ENCODE measurements at places on chromosomes 5 and 9. TPM values are rescaled to one million over a fixed set of nuclear protein-coding genes. Genes with fewer than 3 reads are reported as not detected.

Gene HRH2
- 20.0 TPM for total RNA-seq

Gene GRAMD2B
- 20.8 TPM for total RNA-seq

Gene EPB41L4A
- 28.5 TPM for total RNA-seq

Gene PRSS3
- not detected for total RNA-seq

Gene CD180
- 1.6 TPM for total RNA-seq

Gene CDX1
- not detected for total RNA-seq

Gene ADRB2
- total RNA-seq: 3.3 TPM

Gene PCDHGC3
- total RNA-seq: 39.1 TPM

Gene GALNT12
- 1.1 TPM for total RNA-seq

Gene KCNN2
- 16.8 TPM for total RNA-seq

Gene TENT4A
- total RNA-seq: 14.8 TPM

- DNase-seq: no peak
These were observed 14.6 kb upstream of the PPP2CA start for GRCh38 chr5:134240421-134240962.

- no peak for DNase-seq
These were observed 1817.5 kb upstream of the NUDT12 start for GRCh38 chr5:105380126-105380525.

DNA sequence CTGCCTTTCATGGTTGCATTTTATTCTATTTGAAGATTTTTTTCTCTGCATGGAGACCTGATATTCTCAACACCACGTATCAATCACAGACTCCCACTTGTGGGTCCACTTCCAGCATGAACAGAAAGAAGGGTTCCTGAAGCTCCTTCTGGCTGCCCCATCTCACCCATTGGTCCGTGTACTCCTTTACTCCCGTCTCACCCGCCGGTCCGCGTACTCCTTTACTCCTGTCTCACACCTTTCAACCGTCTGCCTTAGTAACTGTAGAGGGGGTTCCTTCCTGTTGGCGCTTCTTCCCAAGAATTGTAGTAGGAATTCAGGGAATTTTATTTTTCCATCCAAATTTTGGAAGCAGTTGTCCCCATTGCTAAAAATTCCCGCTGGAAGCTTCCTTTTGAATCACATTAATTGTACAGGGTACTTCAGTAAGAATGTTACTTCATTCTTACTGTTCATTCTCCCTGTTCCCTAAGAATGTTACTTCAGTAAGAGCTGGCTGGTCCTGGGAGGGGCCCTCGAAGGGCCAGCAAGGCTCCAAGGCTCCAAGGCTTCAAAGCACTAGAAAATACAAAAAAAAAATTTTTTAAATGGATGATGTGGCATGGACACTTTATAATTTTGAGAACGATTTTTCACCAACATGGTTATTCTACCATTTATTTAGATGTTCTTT is 3.9 kb upstream of the LPCAT1 start:
- no peak for DNase-seq

DNA sequence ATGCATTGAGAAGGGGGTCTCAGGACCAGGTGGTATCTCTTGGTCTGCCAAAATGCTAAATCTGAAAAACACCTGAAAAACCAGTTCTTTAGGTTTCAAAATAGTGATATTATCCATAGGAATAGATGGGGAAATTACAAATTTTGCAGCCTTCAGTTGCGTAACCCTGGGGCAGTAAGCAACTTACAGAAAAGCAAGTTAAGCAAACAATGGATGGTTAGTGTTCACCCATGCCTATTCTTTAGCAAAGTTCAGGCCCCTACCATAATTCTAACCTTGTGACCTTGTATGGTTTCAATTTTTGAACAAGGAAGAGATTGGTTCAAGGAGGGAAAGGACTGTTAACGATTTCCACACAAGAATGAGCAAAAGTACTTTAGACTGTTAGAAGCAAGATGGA is 24.5 kb downstream of the GLRX start:
- DNase-seq: no peak

DNA sequence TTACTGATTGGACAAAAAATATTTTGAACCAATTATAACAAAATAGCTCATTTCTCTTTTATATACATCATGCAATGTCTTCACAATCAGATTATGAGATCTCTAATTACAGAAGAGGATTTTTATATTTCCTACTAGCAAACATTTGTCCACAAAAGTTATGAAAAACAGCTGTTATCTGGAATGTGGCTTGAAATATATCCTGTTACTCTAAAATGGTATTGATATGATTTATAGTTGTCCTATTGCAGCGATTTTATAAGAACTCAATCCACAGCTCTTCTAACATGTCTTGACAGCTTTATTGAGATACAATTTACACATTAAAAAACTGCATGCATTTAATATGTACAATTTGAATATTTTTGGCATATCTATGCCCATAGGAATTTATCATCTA is 779.9 kb upstream of the ACO1 start:
- no peak for DNase-seq

DNA sequence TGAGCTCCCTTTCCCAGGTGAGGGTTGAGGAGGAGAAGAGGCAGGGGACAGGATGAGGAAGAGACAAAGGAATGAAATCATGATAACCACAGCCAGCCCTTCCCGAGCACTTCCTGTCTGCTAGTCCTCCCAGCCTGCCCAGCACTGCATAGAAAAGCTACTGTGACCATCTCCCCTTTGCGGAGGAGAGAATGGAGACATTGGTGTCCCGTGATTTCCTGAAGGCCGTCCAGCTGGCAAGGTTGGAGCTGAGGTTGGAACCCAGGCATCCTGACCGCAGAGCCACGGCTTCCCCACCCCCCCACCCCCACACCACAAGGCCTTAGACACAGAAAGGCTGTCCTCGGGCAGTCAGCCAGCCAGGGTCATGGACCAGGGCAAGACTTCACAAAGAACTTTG is 131.1 kb upstream of the ICE1 start:
- peak; percentile 36 for DNase-seq

DNA sequence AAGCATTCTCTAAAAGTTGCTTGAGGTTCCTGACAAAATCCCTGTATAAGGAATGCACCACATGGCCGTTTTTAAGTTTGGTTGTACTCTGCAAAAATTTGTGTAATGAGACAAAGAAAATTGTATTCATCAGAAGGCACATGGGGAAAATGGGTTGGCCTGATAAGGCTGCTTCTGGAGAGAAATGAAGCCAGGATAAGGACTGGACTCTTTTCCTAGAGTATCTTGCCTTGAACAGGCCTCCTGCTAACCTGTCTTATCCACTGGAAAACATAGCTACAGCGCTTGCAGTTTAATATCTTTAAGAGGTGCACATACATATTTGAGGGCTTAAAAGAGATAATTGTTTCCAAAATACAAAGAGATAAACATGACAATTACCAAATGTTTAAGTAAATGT is 41.4 kb upstream of the IFNK start:
- DNase-seq: no peak

- no peak for DNase-seq
These were observed 500 bp upstream of the ZNF883 start for GRCh38 chr9:113012492-113012891.

DNA sequence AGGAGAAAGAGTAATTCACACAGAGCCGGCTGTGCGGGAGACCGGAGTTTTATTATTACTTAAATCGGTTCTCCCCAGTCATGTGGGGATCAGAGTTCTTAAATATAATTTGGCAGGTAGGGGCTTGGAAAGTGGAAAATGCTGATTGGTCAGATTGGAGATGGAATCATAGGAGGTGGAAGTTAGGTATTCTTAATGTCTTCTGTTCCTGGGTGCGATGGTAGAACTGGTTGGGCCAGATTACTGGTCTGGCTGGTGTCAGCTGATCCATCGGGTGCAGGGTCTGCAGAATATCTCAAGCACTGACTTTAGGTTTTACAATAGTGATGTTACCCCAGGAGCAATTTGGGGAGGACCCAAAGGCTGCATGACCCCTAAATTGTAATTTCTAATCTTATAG is 4.6 kb upstream of the CERCAM start:
- DNase-seq: no peak

DNA sequence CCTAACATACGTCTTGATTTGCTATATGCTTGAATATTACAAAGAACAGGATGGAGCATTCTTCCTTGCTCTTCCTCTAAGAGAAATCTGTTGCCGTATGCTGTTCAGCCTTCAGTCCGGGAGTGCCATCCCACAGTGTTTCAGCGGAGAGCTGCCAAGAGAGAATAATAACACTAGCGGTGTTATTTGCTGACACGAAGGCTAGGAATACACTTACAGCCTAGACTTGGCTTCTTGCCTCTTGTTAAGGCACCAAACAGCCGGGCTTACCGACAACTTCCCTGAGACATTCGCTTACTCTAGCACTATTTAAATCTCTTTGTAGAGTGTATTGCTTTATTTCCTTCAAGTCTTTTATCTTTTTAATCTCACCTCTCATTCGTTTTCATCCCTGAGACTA is 31.4 kb downstream of the KCTD16 start:
- no peak for DNase-seq

- no peak for DNase-seq
These were observed 88.6 kb upstream of the AGXT2 start for GRCh38 chr5:35136386-35136785.

DNA sequence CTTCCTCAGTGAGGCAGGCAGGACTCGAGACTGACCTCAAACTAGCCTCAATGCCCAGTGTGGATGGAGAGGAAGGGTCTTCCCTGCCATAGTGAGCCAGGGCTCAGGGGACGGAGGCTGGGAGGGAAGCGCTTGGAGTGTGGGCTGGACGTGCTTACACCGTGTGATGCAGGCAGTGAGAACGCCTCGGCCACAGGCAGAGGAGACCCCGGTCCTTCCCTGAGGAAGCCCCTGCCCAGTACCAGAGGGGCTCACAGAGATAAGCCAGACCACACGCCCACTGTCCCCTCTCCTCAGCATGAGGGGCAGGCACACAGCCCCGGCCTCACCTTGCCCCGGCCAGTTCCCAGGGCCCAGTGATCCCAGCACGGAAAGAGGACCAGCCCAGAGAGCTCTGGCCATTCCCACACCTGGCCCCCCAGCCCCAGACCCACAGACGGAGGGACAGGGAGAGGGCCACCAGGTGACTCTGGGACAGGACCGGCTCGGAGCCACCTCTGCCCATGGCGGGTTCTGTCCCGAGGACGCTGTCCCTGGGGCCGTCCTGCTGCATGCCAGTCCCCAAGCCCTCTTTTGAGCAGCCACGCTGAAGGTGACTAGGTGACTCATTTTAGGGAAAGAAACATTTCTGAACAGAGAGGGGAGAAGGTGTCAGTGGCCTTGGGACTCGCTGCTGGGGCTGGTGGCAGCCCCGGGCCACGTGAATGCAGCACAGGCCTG is 6.0 kb upstream of the NSMF start:
- peak; percentile 18 for DNase-seq

DNA sequence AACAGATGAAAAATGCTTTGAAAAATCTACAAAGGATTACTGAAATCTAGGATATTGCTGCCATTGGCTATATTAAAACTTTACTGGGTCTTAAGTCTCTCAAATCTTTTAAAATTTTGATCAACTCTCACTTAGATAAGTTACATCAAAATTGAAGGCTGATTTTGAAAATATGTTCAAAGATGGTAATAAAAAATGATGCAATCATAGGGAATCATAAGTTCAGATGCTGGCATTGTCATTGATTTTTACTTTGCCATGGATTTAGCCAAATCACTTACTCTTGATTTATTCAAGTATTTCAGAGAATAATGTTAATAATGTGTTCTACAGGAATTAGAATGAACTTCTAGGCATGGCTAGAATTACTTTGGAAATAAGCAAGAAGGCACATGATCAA is 24.2 kb downstream of the LARS1 start:
- no peak for DNase-seq

DNA sequence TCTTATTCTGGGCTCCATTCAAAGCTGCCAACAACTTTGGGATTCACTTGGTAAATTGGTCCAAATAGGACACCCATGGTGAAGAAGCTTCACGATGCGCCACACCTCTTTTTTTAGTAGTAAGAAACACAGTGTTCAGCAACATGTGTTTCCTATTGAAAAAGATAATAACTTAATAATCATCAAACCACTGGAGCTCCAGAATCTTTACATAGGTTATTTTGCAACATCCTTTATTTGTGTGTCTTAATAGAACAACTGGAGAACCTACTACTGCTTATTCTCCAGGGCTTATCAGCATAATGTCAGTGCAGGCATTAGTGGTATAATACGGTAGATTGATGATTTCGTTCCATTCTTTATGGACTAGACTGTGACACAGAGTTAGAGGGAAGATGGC is 63.3 kb upstream of the DAPK1 start:
- no peak for DNase-seq

GRCh38 chr9:90368241-90368640 is 274.4 kb downstream of the DIRAS2 start:
- DNase-seq: no peak

- DNase-seq: no peak
These were observed 84.1 kb upstream of the IRX1 start for GRCh38 chr5:3511519-3511918.

DNA sequence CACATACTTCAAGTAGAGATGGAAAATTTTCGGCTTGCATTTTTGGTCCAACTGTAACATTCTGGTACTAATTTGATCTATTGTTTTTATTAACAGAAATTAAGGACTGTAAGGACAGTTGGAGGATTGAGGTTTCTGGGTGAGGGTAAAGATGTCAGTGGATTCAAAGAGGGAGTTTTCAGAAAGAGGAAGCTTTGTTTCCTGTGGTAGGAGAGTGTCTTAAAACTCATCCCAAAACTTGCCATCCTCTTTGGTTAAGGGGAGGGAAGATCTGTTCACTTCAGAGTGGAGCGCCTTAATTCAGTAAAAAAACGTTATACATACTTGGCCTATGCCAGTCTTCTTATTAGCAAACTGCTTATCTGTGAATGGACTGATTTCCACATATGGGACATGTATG is 13.8 kb downstream of the CNTRL start:
- DNase-seq: no peak

- no peak for DNase-seq
These were observed 51.7 kb downstream of the ARHGAP26 start for GRCh38 chr5:142821733-142822487.

DNA sequence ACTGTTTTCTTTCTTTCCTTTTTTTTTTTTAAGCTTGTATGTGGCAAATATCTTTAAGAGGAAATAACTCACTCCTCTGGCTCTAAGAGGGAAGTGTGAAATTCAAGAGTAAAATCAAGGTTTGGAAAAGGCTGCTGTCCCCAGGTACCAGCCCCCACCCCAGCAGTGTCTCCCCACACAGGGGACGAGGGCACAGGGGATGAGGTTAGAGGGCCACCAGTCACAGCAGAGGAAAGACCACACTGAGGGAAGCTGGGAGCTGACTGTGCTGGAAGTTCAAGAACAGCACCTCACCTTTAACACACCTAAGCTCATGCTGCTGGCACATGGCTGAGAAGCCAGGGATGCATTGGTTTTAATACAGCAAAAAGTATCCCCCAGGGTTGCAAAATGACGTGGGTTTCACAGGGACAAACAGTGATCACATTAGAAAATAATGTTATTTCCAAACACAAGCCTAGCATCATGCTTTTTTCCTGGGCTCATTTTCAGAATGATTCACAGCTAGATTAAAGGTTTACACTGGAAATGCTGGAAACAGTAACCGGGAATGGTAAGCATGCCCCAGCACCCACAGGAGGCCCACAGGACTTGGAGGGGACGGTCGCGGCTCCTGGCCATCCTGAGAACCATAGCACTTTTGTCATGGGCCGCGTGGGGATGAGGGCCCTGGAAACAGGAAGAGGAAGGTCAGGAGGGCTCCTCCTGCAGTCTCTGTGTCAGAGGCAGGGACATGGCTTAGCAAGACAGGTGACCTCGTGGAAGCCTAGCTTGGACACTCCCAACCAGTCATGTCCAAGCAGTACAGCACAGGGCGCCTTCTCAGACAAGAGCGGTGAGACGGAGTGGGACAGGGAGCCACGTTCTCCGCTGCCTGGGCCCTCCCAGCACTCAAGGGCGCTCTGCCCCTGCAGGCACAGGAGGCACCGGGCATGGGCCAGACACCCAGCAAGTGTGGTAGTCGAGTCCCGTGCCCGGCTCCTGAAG is 6.9 kb downstream of the LPCAT1 start:
- peak; percentile 18 for DNase-seq
